ENCODE measurements at places on chromosomes 2 and 18. TPM values are rescaled to one million over a fixed set of nuclear protein-coding genes. Genes with fewer than 3 reads are reported as not detected.

EMILIN1 gene
- total RNA-seq, result 0.95 TPM

GRCh38 chr18:63775166-63775730, at the start of gene SERPINB7:
SERPINB7 (plus strand) TSS chr18:63775418; CDS start chr18:63782373, 6,955 bp downstream.
- H3K27ac ChIP-seq, result peak within 1 kb of the TSS; percentile 76
- no peak within 1 kb of the TSS for H3K4me3 ChIP-seq
- H3K27me3 ChIP-seq, result no peaks in the 10 kb centered on the region
- no peaks in the 10 kb centered on the region for H3K36me3 ChIP-seq
- DNase-seq, result peak; percentile 92

DNA sequence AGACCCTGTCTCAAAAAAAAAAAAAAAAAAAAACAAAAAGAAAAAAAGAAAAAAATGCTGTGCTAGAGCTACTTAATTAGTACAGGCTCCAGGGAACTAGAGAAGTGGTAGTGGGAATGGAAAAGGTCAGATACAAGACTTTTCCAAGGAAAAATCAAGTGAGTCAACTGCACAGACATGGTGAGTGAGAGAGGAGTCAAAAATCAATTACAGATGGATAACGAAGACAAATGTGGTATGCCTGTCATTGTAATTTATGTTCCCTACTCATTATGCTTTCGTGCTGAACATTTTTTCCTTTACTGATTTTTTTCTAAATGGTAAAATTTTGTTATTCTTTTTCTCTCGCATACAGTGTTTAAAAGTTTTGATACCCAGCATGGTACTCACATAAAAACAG, 111.5 kb downstream of the MDH1 start:
- no peak overlapping the region for H3K27ac ChIP-seq
- DNase-seq, result no peak
- no peaks in the 10 kb centered on the region for H3K27me3 ChIP-seq
- no peaks in the 10 kb centered on the region for H3K36me3 ChIP-seq

VWA3B gene
- total RNA-seq, result not detected

- DNase-seq, result no peak
- H3K4me3 ChIP-seq, result no peak overlapping the region
- H3K27me3 ChIP-seq, result peaks cover 6% of the 10 kb centered on the region
- no peaks in the 10 kb centered on the region for H3K4me1 ChIP-seq
- no peak overlapping the region for H3K27ac ChIP-seq
Measured at GRCh38 chr2:26901326-26902183, 53.6 kb downstream of the DPYSL5 start.

DNA sequence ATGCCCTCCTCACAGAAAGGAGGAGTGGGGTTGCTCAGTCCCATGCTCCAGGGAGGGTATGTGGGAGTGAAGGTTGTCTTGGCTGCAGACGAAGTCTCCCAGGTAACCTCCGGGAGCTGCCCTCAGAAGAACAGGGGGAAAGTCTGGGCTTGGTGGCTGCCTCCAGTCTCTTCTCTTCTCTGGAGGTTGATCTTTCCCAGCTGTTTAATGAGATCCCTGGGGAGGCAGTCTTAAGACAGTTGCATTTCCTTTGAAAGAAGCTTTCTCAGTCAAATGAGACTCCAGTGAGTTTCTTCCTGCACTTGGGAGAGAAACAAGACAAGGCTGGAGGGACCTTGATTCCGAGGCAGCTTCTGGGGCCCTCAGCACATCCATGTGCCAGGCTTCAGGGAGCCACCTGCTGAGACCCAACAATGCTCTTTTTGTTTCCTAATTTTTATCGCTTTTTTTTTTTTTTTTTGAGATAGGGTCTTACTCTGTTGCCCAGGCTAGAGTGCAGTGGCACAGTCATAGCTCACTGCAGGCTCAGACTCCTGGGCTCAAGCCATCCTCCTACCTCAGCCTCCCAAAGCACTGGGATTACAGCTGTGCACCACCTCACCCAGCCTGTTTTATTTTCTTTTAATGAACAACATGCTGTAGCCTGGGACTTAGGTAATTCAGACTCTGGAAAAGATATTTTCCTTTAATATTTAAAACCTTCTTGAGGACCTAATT, 71.7 kb upstream of the TPO start:
- no peak overlapping the region for H3K27ac ChIP-seq
- no peak for DNase-seq
- H3K36me3 ChIP-seq, result no peaks in the 10 kb centered on the region
- H3K27me3 ChIP-seq, result no peaks in the 10 kb centered on the region
- H3K4me1 ChIP-seq, result no peaks in the 10 kb centered on the region
- H3K4me3 ChIP-seq, result no peak overlapping the region

DNA sequence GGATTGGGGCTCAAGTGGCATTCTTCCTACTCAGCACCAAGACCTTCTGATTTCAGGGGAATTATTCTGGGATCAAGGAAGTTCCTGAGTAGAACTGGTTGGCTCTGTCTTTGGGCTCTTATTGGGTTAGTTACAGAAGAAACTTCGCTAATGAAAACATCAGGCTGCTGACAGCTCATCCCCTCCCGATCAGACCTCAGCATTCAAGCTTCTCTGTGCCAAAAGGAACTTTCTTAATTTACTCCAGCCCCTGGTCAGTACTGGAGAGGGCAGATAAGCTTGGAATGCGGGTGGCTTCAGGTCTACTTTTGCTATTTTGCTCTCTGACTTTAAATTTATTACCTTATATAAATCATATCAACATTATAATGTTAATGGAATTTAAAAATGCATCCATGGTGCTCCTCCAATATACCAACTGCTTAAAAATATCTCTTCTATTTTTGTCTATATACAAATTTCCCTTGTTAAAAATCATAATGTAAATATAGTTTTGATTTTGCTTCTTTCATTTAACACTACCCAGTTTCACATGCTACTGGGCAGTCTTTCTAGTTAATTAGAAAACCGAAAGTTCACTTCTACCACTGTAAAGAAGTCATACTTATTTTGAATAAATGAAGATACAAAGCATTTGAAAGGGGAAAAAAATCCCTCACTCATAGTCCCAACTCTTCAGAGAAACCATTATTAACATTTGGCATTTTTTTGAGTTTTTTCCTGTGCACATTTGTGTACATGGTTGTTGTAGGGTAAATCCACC, 34.4 kb downstream of the PCARE start:
- peak; percentile 6 for DNase-seq
- H3K4me1 ChIP-seq, result no peaks in the 10 kb centered on the region
- no peak overlapping the region for H3K4me3 ChIP-seq
- no peak overlapping the region for H3K27ac ChIP-seq

ABCG8 gene
- not detected for total RNA-seq

DNA sequence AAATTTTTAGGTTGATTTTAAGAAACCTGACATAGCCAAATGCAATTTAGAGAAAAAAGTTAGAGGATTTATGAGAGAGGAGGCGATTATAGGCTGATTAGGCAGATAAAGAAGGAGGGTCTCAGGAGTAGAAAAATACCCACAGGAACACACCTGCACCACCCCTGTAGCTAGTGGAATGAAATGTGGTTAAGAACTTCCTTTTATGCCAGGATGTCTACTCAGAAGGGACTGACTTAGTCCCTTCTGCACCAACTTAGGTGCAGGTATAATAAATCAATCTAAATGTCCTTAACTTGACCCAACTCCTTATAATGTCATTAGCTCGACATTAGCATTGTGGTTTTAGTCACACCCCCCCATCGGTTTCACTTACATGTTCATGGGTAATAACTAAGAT, 1274.5 kb upstream of the TMEFF2 start:
- no peak overlapping the region for H3K27ac ChIP-seq
- no peaks in the 10 kb centered on the region for H3K4me1 ChIP-seq
- H3K27me3 ChIP-seq, result no peaks in the 10 kb centered on the region
- H3K4me3 ChIP-seq, result no peak overlapping the region

GRCh38 chr2:223055836-223056235, 3.8 kb downstream of the KCNE4 start:
- no peak overlapping the region for H3K27ac ChIP-seq
- H3K27me3 ChIP-seq, result no peaks in the 10 kb centered on the region
- H3K36me3 ChIP-seq, result no peaks in the 10 kb centered on the region
- DNase-seq, result peak; percentile 68
- H3K4me1 ChIP-seq, result peaks cover 27% of the 10 kb centered on the region

LYPD1 gene
- 51.1 TPM for total RNA-seq

- H3K27ac ChIP-seq, result no peak overlapping the region
- no peak for DNase-seq
- no peak overlapping the region for H3K4me3 ChIP-seq
Measured at GRCh38 chr2:152499331-152499816, 164.4 kb downstream of the FMNL2 start.

DNA sequence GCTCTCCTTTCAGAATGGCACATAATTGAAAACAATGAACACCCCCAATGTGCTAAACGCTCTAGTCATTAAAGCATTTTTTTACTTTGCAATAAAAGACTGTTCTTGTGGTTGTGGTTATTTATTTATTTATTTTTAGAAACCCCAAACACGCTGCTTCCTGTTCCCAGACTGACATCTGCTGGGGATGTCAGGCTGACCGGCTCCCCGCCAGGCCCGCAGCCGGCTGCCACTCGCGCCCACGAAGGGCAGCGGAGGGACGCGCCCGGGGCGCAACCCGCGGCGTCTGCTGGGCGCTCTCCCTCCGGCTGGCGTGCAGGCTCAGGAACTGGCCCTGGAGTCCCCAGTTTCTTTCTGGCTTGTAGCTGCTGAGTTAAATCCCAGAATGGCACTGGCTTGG, 83.1 kb upstream of the SP3 start:
- H3K27ac ChIP-seq, result no peak overlapping the region
- H3K4me1 ChIP-seq, result peaks cover 14% of the 10 kb centered on the region
- H3K36me3 ChIP-seq, result no peaks in the 10 kb centered on the region
- H3K4me3 ChIP-seq, result no peak overlapping the region

- DNase-seq, result no peak
- H3K27me3 ChIP-seq, result no peaks in the 10 kb centered on the region
- no peaks in the 10 kb centered on the region for H3K36me3 ChIP-seq
- no peak overlapping the region for H3K27ac ChIP-seq
Measured at GRCh38 chr2:12173271-12173942, 427.0 kb downstream of the LPIN1 start.

TEKT4 gene
- not detected for total RNA-seq

- H3K4me1 ChIP-seq, result no peaks in the 10 kb centered on the region
- no peak overlapping the region for H3K27ac ChIP-seq
- no peaks in the 10 kb centered on the region for H3K36me3 ChIP-seq
- no peaks in the 10 kb centered on the region for H3K27me3 ChIP-seq
Measured at GRCh38 chr18:69747388-69747787, 200.3 kb downstream of the CD226 start.

- peak within 1 kb of the TSS; percentile 78 for H3K4me3 ChIP-seq
- DNase-seq, result peak; percentile 33
- H3K4me1 ChIP-seq, result peaks cover 20% of the 10 kb centered on the region
- H3K36me3 ChIP-seq, result no peaks in the 10 kb centered on the region
- peak within 1 kb of the TSS; percentile 77 for H3K27ac ChIP-seq
- H3K27me3 ChIP-seq, result no peaks in the 10 kb centered on the region
Measured at GRCh38 chr2:159285929-159286708, at the start of gene WDSUB1. WDSUB1 (minus strand) TSS chr2:159286703; CDS start chr2:159283069, 3,634 bp downstream.

DNA sequence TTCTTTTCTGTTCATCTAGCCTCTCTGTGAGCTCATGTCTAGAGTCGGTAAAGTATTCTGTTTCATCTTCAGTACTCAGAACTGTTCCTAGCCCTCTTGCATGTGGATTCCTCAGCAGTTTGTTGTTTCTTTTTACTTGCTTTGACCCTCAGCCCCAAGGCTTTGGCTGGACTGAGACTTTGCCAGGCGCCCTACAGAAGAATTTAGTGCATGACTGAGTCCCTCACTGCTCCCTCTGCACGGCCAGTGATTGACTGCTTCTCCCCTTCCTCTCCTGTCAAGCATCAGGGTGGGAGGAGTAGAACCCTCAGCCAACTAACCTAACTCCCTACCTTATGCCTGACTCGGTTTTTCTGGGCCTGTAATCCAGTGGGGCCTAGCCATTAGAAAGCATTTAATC, 109.8 kb downstream of the ESCO1 start:
- H3K4me3 ChIP-seq, result no peak overlapping the region
- peaks cover under 1% of the 10 kb centered on the region for H3K4me1 ChIP-seq
- H3K27ac ChIP-seq, result no peak overlapping the region
- no peaks in the 10 kb centered on the region for H3K27me3 ChIP-seq
- DNase-seq, result no peak

DNA sequence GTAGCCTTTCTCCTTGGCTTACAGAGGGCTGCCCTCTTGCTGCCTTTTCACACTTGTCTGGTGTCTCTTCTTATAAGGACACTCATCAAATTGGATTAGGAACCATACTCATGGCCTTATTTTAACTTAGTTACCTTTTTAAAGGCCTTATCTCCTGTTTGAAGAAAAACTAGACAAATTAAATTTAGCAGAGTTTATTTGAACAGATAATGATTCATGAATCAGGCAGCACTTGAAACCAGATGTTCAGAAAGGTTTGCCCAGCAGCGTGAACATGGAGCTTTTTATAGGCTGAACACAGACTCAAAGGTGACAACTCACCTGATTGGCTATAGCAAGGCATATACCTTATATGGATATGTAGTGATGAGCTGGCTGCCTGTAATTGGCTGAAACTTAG, 238.0 kb downstream of the GULP1 start:
- no peak overlapping the region for H3K4me3 ChIP-seq
- H3K36me3 ChIP-seq, result no peaks in the 10 kb centered on the region
- H3K27ac ChIP-seq, result no peak overlapping the region

LYPD6 gene
- 1.1 TPM for total RNA-seq

GRCh38 chr2:159211447-159212396, 74.8 kb downstream of the WDSUB1 start:
- H3K27ac ChIP-seq, result no peak overlapping the region
- peaks cover 11% of the 10 kb centered on the region for H3K36me3 ChIP-seq
- peak; percentile 53 for DNase-seq
- no peaks in the 10 kb centered on the region for H3K27me3 ChIP-seq

SLC11A1 gene
- not detected for total RNA-seq

DNAJC5G gene
- not detected for total RNA-seq

DNA sequence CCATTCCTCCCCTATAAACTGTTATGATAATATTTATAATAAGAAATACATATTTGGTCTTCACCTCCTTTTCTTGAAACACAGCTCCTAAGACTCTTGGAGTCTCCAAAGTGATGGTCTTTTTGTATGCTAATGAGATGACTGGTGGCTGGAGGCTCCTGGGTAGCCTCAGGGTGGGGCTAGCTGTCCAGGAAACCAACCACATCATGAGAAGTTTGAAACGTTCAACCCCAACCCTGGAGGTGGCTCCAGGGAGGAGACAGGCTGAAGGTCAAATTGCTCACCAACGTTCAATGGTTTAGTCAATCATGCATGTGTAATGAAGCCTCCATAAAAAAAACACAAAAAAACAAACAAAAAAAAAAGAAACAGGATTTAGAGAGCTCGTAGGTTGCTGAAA, 298.7 kb upstream of the MGAT5 start:
- H3K4me1 ChIP-seq, result no peaks in the 10 kb centered on the region
- H3K27ac ChIP-seq, result no peak overlapping the region
- H3K4me3 ChIP-seq, result no peak overlapping the region
- no peak for DNase-seq
- H3K27me3 ChIP-seq, result no peaks in the 10 kb centered on the region

DNA sequence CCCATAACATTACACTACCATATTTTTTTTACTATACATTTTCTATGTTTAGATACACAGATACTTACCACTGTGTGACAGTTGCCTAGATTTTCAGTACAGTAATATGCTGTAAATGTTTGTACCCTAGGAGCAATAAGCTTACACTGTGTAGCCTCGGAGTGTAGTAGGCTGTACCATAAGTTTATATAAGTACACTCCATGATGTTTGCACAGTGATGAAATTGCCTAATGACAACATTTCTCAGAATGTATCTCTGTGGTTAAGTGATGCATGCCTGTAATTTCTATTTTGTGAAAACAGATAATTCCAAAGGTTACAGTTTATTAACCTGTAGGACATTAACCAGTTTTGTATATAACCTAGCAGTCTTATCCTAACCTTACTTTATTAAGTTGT, 128.1 kb upstream of the RBMS1 start:
- no peaks in the 10 kb centered on the region for H3K27me3 ChIP-seq
- no peak overlapping the region for H3K4me3 ChIP-seq
- H3K36me3 ChIP-seq, result no peaks in the 10 kb centered on the region
- no peaks in the 10 kb centered on the region for H3K4me1 ChIP-seq
- H3K27ac ChIP-seq, result no peak overlapping the region

DCDC2C gene
- total RNA-seq, result not detected

FKBP1B gene
- total RNA-seq, result 19.4 TPM

Data from astrocyte (in vitro differentiated cells and primary cell).